Fibroblast of villous mesenchyme (primary cell): ENCODE measurements at places on chromosomes 7 and 10. TPM values are rescaled to one million over a fixed set of nuclear protein-coding genes. Genes with fewer than 3 reads are reported as not detected.

GRCh38 chr7:14691034-14691433, 211.5 kb downstream of the DGKB start:
- no peak for DNase-seq

GRCh38 chr10:79230328-79230830, 116.9 kb upstream of the PPIF start:
- no peak for DNase-seq

- DNase-seq = peak; percentile 67
Observed at GRCh38 chr7:100465702-100466311, 1.7 kb upstream of the SPACDR start.

- DNase-seq = no peak
Observed at GRCh38 chr10:25017661-25018060, 1.2 kb downstream of the THNSL1 start.

- no peak for DNase-seq
Observed at GRCh38 chr7:102111061-102112041, 175.3 kb upstream of the SH2B2 start.

DNA sequence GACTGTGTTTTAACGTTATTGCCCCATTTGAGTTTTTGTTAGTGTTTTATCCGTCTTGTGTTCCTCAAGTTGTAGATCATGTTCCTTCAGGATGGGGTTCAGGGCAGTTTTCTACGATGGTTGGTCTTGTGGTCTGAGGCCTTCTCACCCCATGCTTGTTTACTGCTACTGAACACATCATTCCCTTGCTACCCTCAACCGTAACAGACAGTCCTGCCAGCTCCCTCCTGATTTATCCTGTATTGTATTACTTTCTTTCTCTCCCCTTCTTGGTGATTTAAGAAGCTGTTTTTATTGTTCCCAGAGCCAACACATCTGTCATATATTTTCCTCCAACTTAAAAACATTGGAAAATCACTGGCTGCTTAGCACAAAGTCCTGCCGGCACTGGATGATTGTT, 719.8 kb downstream of the INHBA start:
- peak; percentile 48 for DNase-seq

GRCh38 chr10:129035052-129035827, 431.8 kb upstream of the MGMT start:
- DNase-seq = no peak

DNA sequence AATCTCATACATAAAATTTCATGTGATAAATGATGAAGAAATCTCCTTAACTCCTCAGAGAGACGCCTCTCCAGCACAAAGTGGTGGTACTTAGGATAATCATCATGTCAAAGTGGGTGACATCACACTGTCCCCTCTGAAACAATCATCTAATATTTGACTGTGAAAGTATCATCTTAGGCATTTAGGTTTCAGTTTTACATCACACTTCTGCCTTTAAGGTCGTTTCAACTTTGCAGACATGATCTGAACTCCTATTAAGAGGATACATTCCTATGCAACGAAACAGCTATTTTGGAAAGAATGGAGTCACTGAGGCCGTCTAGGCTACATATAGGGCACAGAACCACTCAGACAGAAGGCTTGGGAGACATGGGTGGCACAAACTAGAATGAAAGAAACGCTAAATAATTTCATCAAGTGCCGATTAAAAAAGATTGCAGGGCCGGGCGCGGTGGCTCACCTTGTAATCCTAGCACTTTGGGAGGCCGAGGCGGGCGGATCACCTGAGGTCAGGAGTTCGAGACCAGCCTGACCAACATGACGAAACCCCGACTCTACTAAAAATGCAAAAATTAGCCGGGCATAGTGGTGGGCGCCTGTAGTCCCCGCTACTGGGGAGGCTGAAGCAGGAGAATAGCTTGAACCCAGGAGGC, 2.0 kb downstream of the VOPP1 start:
- DNase-seq = no peak

- no peak for DNase-seq
Observed at GRCh38 chr7:35571611-35572240, 123.2 kb downstream of the HERPUD2 start.

- no peak for DNase-seq
Observed at GRCh38 chr7:4134631-4135030, 547.5 kb upstream of the FOXK1 start.

GRCh38 chr7:107345898-107346297, 124.0 kb upstream of the GPR22 start:
- DNase-seq = no peak

GRCh38 chr7:47227762-47228177, 354.1 kb downstream of the TNS3 start:
- DNase-seq = peak; percentile 93

GRCh38 chr7:94012746-94013145, 8.6 kb upstream of the BET1 start:
- no peak for DNase-seq

- DNase-seq = no peak
Observed at GRCh38 chr7:112147793-112148361, 58.3 kb downstream of the DOCK4 start.

GRCh38 chr10:15169555-15170401, 1.3 kb upstream of the NMT2 start:
- DNase-seq = no peak

DNA sequence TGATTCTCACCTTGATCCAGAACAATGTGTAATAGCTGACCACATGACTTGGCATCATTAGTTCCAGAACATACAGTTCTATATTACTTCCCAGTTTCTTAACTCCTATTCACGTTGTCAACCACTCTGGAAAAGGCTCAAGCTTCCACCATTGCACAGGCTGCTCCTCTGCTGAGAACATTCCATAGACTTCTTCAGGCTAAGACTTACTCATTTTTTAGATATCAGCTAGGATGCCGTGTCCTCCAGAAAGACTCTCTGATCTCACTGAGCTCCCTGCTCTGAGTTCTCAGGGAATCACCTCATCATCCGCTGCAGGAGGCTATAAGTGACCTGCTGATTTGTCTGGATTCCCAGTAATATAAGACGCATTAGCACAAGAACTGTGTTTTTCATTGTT, 73.1 kb downstream of the HTR7 start:
- DNase-seq = no peak

- DNase-seq = peak; percentile 28
Observed at GRCh38 chr10:22682237-22683139, 31.9 kb downstream of the PIP4K2A start.

DNA sequence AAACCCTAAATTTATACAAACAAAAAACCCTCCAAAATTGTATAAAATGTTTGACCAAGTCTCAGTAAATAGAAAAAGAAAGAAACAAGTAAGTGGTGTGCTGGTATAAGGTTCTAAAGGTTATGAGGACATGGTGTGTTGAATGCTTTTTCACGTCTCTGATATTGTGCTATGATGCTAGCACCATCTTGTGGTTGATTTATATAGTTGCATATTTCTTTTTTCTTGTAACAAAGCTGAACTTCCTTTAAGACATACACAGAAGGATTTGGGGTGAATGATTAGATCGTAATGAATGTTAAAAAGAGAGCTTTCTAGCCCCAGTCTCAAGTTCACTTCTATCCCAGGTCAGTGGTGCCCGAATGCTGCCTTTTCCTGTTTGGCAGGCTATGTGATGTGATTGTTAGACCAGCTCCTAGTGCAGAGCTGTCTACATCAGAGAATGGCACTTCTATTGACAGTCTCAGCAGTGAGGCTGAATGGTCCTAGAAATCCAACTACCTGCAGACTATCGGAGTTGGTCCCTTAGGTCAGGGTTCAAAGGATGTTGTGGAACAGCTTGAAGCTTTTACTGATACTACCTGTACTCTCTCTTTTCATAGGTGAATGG, 25.0 kb downstream of the VTI1A start:
- peak; percentile 57 for DNase-seq

DNA sequence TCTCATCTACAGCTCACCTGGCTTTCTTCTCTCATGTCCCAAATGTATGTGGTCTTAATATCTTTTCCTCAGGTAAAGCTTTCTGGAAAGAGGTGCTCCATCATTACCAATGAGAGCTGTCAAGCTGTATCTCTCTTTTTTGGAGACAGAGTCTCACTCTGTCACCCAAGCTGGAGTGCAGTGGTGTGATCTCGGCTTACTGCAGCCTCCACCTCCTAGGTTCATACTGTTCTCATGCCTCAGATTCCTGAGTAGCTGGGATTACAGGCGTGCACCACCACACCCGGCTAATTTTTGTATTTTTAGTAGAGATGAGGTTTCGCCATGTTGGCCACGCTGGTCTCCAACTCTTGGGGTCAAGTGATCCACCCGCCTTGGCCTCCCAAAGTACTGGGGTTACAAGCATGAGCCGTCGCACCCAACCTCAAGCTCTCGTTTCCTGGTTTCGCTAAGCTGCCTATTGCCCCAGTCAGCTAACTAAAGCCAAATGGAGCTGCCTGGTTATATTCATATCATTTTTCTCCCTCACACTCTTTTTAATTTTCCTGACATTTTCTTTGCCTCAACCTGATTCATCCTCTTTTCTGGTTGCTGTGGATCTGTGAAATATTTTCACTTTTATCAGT, 60.5 kb downstream of the SUFU start:
- no peak for DNase-seq

GRCh38 chr7:124349443-124349842, 316.6 kb upstream of the TMEM229A start:
- no peak for DNase-seq

GRCh38 chr7:143230602-143231457, 9.0 kb downstream of the TAS2R40 start:
- no peak for DNase-seq

GRCh38 chr10:43822631-43823580, 174.2 kb upstream of the ZNF32 start:
- peak; percentile 30 for DNase-seq

DNA sequence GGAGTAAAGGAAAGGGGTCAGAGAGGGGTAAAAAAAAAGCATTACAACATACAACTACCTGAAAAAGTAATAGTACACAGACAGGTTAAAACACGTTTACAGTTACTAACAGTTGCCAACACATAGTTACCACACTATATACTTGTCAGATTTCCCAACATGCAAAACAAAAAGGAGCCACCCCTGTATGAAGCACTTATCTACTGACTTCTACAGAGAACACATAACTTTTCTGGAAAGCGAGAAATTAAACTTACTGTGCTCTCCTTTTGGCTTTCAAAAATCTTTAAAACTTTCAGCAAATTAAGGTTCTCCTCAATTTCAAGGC, 2.1 kb downstream of the ABI1 start:
- peak; percentile 28 for DNase-seq

DNA sequence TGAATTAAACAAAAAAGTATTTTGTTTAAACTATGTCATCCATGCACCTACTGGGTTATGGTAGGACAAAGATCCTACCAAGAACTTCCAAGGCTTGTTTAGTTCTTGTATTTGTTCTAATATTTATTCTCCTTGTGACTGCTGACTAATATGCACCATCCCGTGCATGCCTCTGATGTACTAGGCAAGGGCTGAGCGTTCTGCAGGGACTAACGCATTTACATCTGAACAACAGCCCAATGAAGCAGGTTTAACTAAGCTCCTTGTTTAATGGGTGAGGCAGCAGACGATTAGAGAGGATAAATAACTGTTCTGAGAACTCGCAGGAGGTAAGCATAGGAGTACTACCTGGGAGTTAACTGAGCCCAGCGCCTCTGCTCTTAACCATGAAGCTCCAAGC, 64.9 kb downstream of the KIAA1549 start:
- DNase-seq = no peak

DNA sequence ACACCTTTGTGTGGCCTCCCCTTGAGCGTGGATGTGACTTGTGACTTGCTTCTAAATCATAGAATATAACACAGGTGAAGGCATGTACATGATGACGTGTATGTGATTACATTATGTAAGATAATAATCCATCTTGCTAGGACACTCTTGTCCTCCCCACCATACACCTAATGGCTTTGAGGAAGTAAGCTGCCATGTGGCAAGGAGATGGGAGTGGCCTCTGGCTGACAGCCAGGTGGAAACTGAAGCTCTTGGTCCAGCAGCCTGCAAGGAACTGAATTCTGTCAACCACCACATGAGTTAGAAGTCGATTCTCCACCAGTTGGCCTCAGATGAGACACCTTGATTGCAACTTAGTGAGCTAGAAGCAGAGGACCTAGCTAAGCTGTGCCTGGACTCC, 67.4 kb upstream of the ELN start:
- DNase-seq = no peak

GRCh38 chr10:74290708-74291107, 139.7 kb downstream of the ADK start:
- DNase-seq = peak; percentile 57

- peak; percentile 68 for DNase-seq
Observed at GRCh38 chr7:66639773-66640172, 11.1 kb downstream of the KCTD7 start.

DNA sequence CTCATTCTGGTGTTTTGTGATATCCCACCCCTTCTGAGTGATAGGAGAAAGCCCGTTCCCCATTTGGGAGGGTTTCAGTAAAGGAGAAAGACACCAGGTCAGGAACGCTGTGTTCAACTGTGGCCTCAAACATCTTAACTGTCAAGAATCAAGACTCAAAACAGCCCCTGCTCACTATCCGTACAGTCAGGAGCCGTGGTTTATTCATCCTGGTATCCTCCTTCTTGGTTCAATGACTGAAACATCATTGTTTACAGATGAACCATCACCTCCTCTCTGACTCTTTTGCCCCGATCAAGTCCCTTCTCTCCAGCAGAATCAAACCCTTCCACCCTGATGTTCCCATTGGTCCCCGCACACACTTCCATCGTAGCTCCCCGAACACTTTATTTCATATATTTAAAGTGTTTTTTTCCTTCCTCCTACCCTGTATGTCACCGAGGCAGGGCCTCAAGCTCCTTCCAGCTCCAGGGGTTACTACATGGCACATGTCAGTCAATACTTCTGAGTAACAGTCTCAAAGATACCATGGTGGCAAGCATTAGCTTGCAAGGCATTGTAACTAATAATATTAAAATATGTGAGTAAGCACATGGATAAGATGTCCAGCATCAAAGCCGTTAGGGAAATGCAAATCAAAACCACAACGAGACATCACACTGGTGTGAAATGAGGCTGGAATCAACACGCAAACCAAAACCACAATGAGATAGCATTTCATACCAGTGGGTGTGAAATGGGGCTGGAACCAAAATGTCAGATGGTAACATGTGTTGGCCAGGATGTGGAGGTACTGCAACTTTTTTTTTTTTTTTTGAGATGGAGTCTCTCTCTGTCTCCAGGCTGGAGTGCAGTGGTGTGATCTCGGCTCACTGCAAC, 124.7 kb upstream of the C1QL3 start:
- DNase-seq = no peak

PHF14 gene
- total RNA-seq = 22.5 and 29.0 TPM in 2 replicates

PMS2 gene
- 16.8 and 23.3 TPM in 2 replicates for total RNA-seq

CAMK2B gene
- under 0.01 TPM in 1 of 2 replicates, not detected in the other for total RNA-seq

CPA2 gene
- 0.32 TPM in 1 of 2 replicates, not detected in the other for total RNA-seq

MBL2 gene
- total RNA-seq = not detected in 2 replicates

CRTAC1 gene
- not detected in 2 replicates for total RNA-seq

TMEM236 gene
- total RNA-seq = under 0.01 TPM in 2 replicates

EPHB6 gene
- total RNA-seq = 0.43 and 4.2 TPM in 2 replicates

ZNF775 gene
- 3.0 and 5.2 TPM in 2 replicates for total RNA-seq

ZNF786 gene
- total RNA-seq = 6.1 and 9.1 TPM in 2 replicates

NKX2-3 gene
- not detected in 2 replicates for total RNA-seq

GRID2IP gene
- not detected in 2 replicates for total RNA-seq
